ENCODE measurements at places on chromosomes 16 and 17.

GRCh38 chr16:67234180-67234597 lies 7.3 kb downstream of the TMEM208 start:
- no peak for DNase-seq

- no peak for DNase-seq
Measured at GRCh38 chr17:68972119-68972704, 17.0 kb upstream of the ABCA8 start.

DNA sequence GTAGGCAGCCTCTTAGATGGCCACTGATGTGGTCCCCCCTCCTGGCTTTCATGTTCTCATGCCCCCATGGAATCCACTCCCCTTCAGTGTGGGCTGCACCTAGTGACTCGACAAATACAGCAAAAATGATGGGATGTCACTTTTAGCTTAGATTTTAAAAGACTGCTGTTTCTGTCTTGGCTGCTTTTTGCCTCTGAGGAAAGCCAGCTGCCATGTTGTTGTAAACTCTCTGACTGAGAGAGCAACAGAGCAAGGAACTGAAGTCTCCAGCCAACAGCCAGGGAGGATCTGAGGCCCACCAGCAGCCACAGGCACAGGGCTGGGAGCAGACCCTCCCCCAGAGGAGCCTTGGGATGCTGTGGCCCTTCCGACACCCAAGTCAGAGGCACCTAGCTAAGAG lies 60.6 kb upstream of the MARCHF10 start:
- DNase-seq, result no peak

- no peak for DNase-seq
Measured at GRCh38 chr16:19817875-19818274, 66.8 kb downstream of the GPRC5B start.

- DNase-seq, result no peak
Measured at GRCh38 chr16:81442916-81443687, 1.5 kb upstream of the CMIP start.

DNA sequence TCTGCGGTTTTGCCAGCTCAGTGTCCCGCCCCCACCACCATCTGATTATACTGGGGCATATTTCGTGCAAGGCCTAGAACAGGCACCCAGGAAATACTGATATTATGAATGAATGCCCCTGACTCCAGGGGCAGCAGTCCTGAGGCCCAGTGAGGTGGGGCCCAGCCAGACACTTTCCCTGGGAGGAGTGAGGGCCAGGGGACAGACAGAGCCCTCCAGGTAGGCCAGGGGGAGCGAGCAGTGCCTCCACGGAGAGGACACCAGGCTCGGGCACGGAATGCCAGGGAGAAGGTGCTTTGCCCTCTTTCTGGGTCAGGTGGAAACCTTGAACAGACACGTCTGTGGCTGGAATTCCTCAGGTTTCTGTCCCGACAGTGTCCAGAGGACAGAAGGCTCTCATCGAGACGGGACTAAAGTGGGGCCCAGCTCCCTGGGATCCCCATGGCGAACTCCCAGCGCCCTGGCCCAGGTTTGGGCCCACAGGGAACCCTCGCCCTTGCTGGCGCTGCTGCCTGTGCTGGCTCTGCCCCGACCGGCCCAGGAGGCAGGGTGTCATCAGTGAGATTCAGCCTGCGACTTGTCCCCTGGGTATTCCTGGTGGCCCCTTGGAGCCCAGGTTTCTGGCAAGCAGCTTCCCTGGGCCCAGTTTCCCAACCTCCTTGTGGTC lies 4.3 kb downstream of the KATNB1 start:
- DNase-seq, result no peak

- no peak for DNase-seq
Measured at GRCh38 chr17:74383141-74383540, 15.8 kb downstream of the GPR142 start.

GRCh38 chr17:74882517-74883240 lies 9.9 kb upstream of the FDXR start:
- no peak for DNase-seq

DNA sequence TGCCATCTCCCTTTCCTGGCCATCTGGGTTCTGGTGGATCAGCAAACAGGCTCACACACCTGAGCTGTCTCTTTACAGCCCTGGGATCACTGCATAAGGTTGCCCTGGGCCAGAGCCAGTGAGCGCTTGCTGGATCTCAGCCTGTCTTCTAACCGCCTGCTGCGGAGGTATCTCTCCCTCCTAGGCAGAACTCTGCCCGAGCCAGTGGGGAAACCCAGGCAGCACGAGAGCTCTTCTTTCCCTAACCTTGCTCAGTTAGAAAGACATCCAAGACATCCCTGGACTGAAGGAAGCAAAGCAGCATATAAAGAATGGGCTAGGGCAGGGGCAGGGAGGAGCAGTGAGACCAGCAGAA lies 6.4 kb downstream of the HAS3 start:
- no peak for DNase-seq

DNA sequence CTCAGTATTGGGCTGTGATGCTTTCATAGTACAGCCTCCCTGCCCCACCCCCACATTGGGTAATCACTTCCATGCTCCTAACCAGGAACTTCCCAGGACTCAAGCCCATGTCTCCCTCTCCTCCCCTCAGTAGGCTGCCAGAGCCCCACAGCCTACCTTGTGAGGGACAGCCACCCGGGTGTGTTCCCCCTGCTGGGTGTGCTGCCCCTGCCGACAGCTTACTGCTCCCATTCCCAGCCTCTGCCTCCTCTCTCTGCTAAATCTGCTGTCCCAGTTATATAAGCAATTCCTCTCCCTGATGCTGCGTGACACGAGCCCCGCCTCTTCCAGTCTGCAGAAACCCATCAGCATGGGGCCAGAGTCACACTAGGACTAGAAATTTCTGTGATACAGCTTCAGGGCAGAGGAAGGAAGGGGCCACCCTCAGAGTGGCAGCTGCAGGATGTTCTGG lies at the start of gene RSKR:
Gene RSKR, minus strand, starts transcription at position 255 of the 451 bp plus-strand sequence. Its CDS starts 24 bp downstream, at position 231.
- DNase-seq, result no peak

DNA sequence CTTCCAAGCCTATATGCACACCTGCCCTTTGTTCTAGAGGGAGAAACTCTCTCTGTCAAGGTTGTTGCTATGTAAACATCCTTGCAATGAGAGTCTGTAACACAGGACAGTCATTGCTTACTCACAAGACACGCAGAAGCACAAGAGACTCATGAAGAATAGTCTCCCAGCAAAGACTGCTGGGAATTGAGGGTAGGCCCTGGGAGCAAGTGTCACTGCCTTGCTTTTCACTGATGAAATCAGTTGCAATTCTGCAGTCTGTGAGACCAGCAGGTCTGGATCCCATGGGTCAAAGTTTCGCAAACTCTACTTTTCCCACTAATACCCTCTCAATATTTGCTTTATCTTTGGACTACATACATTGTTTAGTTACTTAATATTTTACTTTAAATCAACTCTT lies 177.4 kb downstream of the FTO start:
- no peak for DNase-seq

DNA sequence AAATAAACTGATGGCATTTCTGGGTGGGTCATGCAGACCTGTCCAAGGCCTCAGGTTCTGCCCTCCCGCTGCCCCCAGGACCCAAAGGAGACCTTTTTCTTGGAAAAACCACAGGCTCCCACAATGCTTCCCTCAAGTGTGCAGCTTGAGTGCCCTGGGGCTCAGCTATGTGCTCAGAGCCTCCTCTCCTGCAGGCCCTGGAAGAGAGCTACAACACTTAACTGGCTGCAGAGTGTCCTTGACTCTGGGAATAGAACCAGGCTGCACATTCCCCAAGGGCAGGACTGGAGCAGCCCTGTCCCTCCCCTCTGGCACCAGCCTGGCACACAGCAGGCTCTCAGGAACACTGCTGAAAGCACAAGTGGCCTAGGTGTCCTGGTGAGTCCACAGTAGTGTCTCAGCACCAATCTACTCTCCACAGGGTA lies 4.8 kb upstream of the SREBF1 start:
- no peak for DNase-seq

- no peak for DNase-seq
Measured at GRCh38 chr16:57179215-57179828, 6.5 kb downstream of the PSME3IP1 start.

DNA sequence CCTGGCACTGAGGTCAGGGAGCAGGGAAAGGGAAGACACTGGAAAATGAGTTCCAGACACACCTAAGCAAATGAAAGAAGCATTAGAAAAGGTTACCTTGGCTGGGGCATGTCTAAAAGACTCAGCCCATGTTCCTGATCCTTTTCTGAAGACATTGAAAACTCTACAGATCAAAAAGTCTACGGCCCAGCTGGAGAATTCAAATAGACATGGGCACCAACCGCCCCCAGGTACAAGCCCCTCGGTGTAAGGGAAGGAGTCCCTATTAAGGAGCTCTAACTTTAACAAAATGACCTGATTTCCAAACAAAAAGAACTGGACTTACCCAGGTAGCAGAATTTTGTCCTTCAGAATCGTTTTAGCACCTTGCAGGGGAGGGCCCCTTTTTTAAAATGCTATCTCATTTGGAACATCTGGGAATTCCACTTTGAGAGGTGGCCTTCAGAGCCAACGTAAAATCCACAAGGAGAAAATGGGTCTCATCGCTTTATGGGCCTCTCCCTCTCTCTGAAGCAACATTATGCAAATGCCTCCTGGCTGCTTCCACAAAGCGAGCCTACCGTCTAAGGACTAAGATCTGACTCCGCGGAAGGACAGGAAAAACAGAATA lies 43.6 kb upstream of the RBFOX3 start:
- DNase-seq, result no peak

GRCh38 chr17:77516902-77517301 lies 376.1 kb downstream of the SEC14L1 start:
- DNase-seq, result no peak

GRCh38 chr16:50697881-50698767 lies 4.7 kb downstream of the NOD2 start:
- no peak for DNase-seq

DNA sequence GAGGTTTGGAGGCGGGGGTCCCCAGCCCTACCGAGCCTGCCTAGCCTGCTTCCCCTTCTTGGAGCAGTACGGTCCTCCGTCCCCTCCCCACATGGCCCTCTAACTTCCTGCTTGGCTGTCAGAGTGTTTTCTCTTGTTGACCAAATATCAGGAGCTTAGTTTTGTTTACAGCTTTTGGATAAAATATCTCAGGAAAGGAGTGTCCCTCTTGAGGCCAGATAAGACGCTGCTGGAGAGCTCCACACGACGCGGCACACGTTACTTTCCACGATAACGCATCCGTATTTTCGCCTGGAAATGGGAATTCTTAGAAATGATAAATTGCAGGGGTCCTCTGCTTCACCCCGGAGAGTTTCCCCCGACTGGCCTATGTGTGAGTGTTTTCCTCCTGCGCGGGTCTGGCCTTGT lies 182.9 kb downstream of the MAF start:
- no peak for DNase-seq

DNA sequence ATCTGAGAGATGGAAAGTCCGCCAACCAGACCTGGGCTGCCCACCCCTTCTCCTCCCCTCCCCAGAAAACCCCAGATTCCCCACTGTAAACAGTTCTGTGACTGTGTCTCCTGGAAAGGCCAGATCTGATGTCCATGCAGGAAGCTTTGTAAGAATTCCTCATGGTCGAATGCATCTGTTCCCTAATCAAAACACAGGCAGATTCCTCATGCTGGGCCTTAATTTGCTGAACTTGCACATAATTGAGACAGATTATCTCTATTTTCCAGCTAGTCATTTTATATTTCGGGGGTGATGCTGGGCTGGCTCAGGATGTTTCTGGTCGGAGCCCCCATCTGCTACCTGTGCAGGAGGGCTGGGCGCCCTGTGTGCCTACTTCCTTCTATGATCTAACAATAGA lies 233.6 kb upstream of the ASIC2 start:
- no peak for DNase-seq

DNA sequence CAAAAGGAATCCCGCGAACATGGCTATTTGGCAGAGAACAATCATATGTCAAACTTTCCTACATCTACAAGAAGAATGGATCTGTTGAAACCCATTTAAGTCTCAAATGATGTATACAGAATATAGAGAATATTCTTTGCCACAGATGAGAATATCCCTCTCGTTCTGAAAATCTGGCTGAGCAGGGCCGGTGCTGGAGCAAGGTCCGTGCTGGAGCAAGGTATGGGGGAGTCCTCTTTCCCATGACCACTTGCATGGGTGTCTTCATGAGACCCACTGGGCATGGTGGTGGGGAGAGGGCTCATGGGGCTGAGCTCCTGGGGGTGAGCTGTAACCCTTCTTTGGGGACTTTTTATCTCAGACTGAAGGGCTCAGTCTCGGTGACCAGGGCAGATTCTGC lies 440.9 kb downstream of the SOX9 start:
- no peak for DNase-seq

DNA sequence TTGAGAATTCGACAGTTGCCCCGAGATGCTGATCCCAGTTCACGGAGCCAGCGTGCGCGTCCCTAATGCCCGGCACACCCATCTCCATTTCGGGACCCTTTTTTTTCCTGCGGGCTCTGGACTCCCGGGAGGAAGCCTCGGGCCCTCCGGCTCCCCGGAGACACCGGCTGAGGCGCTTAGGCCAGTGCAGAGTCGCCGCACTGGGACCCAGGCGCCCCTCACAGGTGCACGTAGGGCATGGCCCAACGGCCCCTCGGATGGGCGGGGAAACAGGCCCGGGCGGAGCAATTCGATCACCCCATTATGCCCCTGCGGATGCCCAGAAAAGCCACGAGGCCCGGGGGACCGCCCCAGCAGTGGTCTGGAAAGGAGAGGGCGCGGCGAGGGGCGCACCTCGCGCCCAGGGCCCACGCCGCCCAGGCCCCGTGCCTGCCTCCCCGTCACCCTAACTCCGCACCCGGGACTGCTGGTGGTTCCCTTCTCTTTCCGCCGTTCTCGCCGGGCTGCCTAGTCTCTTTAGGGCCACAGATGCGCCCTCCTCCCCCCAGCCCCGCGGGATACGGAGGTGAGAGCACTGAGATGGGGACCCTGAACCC lies 18.5 kb upstream of the ZFHX3 start:
- DNase-seq, result no peak

- no peak for DNase-seq
Measured at GRCh38 chr17:10370016-10370608, 2.7 kb downstream of the MYH13 start.

- no peak for DNase-seq
Measured at GRCh38 chr16:69037373-69038160, 67.9 kb upstream of the HAS3 start.

DNA sequence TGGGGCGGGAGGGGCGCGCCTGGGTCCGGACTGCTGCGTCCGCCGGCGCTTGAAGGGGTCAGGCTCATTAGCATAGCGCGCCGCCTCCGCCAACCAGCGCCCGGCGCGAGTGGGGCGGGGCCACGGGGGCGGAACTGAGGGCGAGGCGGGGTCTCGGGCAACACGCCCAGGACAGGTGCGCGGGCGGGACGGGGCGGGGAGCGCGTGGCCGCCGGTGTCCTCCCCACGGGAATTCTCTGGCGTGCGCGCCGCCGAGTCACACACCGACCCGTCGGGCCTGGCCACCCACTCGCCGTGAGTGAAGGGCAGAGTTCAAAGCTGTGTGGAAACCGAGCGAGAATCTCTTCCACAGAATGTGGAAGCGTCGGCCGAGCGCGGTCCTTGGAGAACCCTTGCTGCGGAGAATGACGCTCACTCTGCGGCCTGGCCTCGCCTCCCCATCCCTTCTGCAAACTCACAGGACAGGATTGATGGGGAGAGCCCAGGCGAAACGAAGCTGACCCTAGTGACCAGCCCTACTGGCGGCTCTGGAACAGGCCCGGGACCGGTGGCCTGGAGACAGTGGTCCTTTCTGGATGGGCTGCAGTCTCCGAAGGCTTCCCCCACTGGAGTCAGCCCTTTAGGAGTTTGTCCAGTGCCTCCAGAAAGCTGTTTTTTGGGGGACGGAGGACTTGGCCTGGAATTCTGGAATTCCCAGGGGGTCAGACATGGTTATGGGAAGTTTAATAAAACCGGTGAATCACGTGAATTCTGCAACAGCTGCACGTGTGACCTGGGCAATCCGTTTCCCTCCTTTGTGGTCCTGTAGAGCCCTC lies at the start of gene SNAI3:
Gene SNAI3, minus strand, starts transcription at position 69 of the 815 bp plus-strand sequence. CDS start 101 bp downstream, outside the sequence.
- DNase-seq, result no peak

Data from brain pericyte (primary cell).